Neural crest cell (in vitro differentiated cells): ENCODE measurements at places on chromosomes 11 and 22.

- DNase-seq = no peak
Observed at GRCh38 chr22:50360578-50360977, 17.5 kb downstream of the PPP6R2 start.

DNA sequence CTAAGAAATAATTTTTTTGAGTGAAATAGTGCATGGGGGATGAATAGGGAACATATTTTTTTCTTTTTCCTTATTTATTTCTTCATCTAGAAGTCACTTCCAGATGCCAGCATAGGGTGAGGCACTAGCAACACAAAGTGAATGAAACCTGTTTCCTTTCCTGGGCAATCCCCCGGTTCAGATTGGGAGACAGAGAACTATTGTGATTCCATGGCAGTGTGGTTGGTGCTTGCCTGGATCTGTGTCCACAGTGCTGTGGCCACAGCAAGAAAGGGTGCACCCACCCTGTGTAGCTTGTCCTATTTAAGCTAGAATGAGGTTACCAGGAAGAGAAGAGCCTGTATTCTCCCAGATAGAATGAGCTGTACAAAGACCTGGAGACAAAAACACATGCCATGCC lies 57.6 kb downstream of the SLC5A1 start:
- DNase-seq = no peak

DNA sequence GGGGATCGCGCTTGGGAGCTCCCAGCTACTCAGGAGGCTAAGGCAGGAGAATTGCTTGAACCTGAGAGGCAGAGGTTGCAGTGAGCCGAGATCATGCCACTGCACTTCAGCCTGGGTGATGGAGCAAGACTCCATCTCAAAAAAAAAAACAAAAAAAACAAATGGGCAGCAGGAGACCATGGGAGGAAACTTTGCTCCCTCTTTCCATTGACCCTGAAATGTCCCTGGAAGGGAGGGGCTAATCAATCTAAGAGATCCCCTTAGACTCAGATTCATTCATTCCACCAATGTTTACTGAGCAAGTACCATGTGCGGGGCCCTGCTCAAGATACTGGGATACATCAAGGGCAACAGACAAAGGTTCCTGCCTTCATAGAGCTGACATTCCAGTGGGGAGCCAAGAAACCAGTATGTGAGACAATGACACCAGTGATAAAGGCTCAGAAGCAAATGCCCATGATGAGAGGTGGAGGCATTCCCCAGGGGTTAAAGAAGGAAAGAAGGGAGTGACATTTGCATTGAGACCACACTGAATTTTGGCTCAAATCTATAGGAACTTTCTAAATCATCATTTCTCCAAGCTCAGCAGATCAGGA lies 37.7 kb upstream of the TFIP11 start:
- no peak for DNase-seq

DNA sequence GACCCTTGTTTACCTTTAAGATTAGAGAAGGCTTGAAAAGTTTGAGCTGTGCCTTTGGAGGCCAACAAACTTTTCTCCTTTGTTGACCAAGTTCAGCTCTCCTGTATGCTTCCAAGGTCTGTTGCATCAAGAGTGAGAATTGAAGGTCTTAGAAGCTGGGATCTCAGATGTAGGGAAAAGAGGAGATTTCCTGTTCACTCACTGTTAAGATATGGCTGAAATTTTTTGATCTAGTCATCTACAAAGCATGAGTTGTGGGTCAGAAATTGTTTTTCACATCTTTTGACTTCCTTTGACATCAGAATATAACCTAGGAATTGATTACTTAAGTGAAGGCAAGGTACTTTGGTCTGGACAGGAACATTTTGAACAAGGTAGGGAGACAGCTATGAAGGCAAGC lies 12.1 kb downstream of the OR51B4 start:
- no peak for DNase-seq

DNA sequence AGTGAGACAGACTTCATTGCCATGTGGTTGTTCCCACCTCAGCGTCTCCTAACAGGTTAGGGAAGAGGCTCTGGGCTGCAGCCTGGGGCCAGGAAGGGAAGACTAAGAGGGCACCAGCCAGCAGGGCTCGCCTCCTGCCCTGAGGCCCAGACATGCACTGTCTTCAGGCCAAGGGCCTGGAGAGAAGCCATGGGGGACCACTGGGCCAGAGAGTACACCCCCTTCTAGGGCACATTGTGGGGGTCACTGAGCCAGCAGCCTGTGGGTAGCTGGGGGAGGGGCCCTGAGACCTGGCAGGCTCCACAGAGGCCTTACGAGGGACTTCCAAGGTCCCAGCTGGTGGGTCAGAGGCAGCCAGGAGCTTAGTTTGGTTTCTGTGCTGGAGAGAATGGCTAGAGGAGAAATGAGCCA lies 25.0 kb upstream of the MYRF start:
- no peak for DNase-seq
